Fibroblast of the aortic adventitia (primary cell): ENCODE measurements at places on chromosomes 16 and 17. TPM values are rescaled to one million over a fixed set of nuclear protein-coding genes. Genes with fewer than 3 reads are reported as not detected.

Gene G6PC1
- not detected in 2 replicates for total RNA-seq

Gene NGFR
- total RNA-seq: 3.3 TPM in 1 of 2 replicates, not detected in the other

DNA sequence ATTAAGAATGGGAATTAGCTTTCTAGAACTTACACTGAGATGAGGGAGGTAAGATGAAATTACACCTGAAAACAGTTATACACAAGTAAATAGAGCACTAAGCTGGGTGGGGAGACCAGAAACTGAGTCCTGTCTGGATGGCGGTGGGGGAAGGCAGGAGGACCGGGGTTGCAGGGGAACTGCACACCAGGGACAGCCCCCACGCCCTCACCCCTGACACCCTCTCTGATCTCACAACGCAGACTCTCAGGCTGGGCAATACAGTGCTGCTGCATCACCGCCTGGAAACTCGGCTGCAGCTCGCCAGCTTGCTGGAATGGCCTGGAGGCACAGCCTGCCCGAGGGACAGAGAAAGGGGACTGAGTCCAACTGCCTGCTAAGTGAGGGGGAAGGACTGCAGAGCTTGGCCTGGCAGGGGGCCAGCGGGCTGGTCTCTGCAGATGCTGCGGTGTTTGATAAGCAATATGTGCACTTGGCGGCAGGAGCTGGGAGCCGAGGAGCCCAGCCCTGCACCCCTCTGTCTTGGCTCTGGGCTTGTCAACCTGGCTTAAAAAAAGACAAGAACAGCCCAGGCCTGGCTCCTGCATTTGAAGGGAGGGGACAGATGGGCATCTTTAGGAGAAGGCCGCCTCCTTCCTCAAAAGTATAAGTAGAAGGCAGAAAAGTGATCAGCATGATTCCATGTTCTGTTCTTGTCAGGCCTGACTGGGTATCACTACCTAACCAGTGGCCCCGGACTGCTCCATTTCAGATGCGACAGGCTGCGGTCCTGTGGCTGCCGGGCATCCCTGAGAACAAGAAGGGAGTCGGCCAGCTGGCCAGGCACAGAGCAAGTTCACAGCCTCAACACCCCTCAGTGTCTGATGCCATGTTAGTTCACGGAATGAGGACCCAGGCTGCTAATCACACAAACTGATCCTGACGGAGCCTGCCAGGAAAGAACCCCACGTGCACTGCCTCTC, 30.2 kb downstream of the SPHK1 start:
- DNase-seq: peak; percentile 85

GRCh38 chr16:50501986-50502615, 46.1 kb upstream of the NKD1 start:
- no peak for DNase-seq

- DNase-seq: no peak
Observed at GRCh38 chr17:13797863-13798262, 196.1 kb upstream of the HS3ST3A1 start.

DNA sequence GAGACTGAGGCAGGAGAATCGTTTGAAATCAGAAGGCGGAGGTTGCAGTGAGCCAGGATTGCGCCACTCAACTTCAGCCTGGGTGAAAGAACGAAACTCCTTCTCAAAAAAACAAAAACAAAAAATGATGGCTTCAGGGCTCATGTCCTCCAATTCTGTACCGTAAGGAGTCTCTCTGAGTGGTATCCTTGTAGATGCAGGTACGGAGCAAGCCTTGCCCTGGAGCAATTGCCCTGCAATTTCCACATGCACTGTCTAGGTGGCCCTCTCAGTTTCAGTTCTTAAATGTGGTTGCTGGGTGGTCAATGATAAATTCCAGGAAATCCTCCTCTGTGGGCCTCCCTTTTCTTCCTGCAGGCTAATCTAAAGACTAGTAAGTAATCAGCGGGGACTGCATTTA, 10.6 kb downstream of the TMEM238L start:
- no peak for DNase-seq

DNA sequence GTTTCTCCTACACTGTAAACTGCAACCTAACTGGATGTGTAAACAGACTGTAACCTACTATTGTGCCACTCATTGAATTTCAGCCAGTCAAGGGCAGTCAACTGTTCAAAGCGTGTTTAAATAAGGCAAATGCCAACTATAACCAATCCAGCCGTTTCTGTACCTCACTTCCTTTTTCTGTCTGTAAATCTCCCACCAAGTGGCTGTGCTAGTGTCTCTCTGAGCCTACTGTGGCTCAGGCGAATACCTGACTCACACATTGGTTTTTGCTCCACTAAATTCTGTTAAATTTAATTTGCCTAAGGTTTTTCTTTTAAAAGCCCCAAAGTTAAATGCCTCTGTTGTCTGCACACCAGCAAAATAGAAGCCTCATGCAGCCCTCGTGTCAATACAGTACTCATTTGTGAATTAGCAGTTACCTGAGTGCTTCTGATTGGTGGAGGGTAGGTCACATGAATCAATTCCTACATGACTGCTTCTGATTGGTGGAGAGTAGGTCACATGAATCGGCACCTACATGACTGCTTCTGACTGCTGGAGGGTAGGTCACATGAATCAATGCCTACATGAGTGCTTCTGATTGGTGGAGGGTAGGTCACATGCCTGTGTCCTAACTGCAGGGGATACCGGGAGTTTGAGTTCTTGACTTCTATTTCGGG, 31.1 kb upstream of the CCR7 start:
- no peak for DNase-seq

DNA sequence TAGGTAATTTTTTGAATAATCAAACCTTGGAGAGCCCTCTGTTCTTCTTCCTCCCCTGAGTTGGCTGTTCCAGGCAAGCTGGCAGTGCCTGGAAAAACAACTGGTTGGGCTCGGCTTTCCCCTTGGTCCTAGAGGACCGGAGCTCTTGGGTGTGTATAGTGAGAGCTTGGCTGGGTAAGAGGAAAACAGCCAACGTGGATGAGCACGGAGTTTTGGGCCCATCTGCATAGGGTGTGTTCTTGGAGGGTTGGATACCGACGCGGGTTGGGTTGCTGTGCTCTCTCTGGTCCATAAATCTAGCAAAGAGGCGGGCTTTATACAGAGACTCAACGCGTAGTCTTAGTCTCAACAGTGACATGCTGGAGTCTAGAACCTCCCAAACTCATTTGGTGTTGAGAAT, 23.2 kb downstream of the ITGB3 start:
- peak; percentile 92 for DNase-seq

DNA sequence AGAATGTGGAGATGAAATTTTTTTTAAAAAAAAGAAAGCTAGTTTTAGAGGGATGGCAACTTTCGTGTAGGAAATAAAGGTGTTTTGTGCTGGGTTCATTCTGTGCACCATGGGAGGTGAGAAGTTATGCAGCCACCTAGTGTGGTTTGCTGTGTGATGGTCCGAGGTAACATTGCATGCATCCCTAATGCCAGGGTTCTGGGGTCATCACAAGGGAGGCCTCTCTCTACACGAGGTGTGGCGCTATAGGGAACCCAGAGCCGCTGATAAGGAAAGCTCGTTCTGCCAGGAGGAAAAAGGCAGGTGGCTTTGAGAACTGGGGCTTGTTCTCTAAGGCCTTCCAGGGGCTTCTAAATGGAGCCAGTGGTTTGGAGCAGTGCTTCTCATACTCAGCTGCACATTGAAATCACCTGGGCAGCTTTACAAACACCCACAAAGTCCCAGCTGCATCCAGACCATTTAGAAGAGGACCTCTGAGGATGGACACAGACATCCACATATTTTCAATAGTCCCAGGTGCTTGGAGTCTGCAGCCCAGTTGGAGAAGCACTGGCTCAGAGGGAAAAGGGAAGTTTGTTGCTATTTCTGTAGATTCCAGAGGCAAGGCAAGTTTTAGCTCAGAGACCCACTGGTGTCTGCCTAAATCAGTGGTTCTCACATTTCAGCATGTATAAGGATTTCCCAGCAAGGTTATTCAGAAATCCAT, 43.5 kb downstream of the VPS35L start:
- DNase-seq: no peak

GRCh38 chr17:58232707-58233156, 5.7 kb upstream of the LPO start:
- peak; percentile 56 for DNase-seq

DNA sequence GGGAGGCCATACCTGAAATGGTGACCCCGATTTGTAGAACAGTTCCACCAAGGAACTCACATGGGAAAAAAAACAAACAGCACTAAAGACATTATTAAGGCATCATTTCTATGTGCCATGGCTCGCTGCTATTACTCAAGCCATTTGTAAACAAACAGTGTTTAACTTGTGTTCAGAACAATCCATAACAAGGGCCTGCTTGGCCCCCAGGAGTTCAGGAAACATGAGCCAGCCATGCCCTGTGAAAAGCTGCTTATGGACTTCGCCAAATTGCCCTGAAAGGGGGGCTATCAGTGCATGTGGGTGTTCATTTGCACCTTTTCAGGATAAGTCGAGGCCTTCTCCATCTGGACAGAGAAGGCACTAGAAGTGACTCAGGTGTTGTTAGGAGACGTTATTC, 8.0 kb downstream of the POLR3K start:
- DNase-seq: no peak

GRCh38 chr17:1732833-1733321, 8.4 kb downstream of the WDR81 start:
- no peak for DNase-seq
